ENCODE measurements at places on chromosomes 16 and 17.

DNA sequence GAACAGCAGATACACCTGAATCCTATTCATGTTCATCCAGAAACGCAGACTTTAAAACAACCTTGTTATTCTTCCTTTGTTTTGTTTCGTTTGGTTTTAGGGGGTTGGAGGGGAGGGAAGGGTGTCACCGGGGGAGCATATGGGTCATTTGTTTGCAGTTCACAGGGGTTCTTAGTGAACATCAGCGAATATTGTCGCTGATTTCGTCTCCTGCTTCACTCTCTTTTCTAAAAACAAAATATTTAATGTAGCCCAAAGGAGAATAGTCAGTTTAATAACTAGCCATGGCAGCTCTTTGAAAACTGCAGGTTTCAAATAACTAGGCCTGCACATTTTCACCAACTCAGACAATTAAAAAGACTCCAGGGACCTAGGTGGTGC is 37.6 kb downstream of the HLF start:
- no peak for DNase-seq

- no peak for DNase-seq
These were observed 7.0 kb upstream of the SLC39A11 start for GRCh38 chr17:73099511-73099910.

GRCh38 chr16:56370875-56371659 is 54.3 kb downstream of the AMFR start:
- no peak for DNase-seq

GRCh38 chr17:69213059-69213813 is 15.4 kb downstream of the ABCA10 start:
- no peak for DNase-seq

DNA sequence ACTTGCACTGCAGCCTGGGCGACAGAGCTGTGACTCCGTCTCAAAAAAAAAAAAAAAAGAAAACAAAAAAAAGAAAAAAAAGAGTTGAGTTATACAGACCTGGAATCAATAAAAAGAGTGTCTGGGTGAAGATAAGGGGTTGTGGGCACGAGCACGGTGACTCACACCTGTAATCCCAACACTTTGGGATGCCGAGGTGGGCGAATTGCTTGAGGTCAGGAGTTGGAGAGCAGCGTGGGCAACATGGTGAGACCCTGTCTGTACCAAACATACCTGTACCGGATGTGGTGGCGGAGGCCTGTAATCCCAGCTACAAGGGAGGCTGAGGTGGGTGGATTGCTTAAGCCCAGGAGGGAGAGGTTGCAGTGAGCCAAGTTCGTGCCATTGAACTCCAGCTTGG is 1.3 kb upstream of the TRAP1 start:
- no peak for DNase-seq

GRCh38 chr16:17784073-17784472 is 313.3 kb upstream of the XYLT1 start:
- no peak for DNase-seq

DNA sequence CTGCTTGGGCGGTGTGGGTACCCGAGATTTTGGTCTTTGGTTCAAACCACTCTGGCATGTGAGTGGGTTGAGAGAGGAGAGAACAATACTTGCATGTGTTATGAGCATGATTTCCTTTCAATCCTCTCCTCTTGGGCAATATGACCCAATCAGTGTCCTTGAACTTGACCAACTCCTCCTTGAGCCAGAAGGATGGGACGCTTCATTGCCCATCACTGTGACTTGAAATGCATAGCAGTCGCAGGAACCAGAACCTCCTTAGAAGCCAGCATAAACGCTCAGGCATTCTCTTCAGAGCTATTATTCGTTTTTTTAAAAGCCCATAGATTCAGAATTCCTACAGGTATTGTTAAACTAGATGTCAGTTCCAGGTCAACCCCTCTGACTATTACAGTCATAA is 367.4 kb downstream of the HAPSTR1 start:
- no peak for DNase-seq

DNA sequence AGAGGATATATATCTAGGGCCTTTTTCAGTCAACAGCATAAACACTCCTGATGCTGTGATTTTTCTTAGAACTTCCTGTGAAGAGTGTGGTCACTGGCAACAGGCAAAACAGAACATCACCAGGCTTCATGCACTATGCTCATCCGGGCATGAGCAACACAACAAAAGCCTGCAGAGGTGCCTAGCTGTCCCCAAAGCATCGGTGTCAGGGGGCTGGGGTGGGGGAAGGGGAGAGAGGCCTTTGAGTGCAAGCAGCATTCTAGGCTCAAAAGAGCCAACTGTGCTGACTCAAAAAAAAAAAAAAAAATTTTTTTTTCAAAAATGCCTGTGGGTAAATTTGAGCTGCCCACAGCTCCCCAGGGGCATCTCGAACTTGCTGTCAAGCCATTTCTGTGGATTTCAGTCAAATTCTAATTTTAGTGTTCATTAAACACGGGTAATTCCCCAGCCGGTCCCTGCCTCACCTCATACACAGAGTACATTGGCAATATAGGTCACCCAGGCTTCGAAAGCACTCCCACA is 194.6 kb upstream of the DYNLRB2 start:
- DNase-seq = no peak

DNA sequence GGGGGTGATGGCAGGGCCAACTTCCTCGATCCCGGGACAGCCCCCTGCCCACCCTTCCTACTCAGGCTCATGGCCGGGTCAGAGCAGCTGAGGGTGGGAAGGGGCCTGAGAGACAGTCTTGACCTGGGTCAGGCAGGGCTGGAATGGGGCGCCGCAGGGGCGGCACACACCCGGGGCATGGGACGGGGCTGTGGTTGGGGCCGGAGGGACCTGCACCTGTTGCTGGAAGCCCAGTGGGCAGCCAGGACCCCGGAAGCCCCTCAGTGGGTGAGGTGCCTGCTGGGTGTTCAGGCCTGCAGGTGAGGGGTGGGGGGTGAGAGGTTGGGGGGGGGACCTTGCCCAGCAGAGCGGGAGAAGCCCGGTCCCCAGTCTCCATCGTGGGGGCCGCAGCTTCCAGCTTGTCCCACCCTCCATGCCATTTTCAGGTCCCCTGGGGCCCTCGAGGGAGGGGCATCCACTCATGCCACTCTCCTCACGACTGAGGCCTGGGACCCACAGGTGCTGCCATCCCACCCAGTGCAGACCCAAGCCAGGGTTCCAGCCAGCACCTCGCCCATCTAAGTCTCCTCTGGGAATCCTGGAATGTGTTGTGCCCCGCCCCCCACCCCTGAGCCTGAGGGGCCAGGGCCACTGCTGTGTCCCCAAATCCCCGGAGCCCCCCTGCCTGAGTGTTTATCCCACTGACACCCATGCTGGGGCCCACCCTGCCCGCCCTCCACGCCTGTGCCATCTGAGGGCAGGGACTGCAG is 43.4 kb upstream of the ACSF3 start:
- no peak for DNase-seq

DNA sequence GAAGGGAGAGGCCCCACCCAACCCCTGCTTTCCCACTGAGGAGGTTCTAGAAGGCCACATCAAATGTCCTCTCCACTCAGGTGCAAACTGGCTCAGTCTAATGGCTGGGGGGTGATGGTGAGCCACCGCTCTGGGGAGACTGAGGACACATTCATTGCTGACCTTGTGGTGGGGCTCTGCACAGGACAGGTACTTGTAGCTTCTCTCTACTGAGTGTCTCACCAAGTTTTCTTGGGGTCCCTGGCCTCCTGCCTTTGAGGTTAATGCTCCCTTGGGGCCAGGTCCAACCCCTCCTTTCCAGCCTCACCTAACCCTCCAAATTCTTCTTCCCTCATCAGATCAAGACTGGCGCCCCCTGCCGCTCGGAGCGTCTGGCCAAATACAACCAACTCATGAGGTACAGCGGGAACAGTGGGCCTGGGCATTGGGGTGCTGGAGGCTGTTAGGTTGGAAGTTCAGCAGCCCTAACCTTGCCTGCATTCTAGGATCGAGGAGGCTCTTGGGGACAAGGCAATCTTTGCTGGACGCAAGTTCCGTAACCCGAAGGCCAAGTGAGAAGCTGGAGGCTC is 5.7 kb downstream of the ENO3 start:
- no peak for DNase-seq

- DNase-seq = no peak
These were observed 8.1 kb upstream of the EFCAB13 start for GRCh38 chr17:47315451-47316266.

DNA sequence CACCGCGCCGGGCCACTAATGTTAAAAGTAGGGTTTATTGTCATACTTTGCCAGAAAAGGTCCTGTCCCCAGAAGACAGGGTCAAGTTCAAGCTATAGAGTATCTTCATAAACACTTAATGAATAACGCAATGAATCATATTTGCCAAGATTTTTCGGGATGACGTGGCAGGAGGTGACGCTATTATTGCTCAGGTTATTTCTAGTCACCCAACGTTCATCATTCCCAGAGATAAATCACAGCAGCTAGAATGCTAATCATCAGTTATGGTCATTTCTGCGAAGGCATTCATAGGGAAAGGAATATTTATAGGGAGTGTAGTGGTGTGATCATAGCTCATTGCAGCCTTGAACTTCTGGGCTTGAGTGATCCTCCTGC is 2.0 kb downstream of the TMC5 start:
- DNase-seq = no peak

- no peak for DNase-seq
These were observed 123.7 kb downstream of the PITPNC1 start for GRCh38 chr17:67500677-67501300.

- DNase-seq = no peak
These were observed 26.7 kb upstream of the JPT2 start for GRCh38 chr16:1651094-1651973.

- no peak for DNase-seq
These were observed 320.1 kb downstream of the C16orf95 start for GRCh38 chr16:86997058-86997457.

DNA sequence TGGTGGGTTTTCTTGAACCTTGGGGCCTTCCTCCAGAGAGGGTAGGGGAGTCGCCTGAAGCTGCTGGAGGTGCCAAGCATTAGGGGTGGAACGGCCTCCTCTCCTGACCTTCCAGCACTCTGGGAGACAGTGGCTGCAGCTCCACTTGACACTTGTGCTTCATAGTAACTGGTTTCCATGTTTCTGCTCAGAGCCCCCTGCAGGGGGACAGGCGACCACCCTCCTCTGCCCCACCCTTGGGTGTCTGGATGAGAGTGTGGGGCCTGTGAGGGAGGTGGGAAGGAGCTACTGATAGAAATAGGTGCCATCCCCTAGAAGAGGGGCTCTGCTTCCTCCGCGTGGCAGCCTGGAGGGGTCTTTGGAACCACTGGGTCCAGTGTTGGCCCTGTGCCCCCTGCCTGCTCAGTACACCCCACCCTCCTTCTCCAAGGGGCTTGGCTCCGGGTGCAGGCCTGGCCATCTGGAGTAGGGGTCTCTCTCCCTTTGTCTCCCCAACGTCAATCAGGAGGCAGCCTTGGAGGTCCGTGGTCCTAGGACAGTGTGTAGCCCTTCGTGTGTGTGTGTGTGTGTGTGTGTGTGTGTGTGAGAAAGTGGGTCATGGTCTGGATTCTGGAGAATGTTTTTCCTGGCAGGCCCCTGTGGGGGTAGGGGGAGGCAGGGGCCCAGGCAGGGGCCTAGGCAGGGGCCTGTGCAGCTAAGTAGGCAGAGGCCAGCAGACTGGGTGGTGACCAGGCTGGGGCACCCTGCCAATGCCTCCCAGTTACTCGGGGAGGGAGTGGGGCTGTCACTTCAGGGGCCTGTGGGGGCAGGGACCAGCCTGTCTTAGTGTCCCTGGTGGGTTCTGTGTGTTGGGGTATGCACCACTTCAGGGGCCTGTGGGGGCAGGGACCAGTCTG is 4.9 kb downstream of the LASP1 start:
- no peak for DNase-seq

- no peak for DNase-seq
These were observed 3.1 kb upstream of the WDR90 start for GRCh38 chr16:645852-646678.

GRCh38 chr16:89697616-89698331 is 3.7 kb downstream of the SPATA2L start:
- DNase-seq = no peak

GRCh38 chr17:49494986-49495841 is at the start of gene NGFR:
Gene NGFR, plus strand, starts transcription at chr17:49495293. Its CDS starts 125 bp downstream, at chr17:49495418.
- no peak for DNase-seq

DNA sequence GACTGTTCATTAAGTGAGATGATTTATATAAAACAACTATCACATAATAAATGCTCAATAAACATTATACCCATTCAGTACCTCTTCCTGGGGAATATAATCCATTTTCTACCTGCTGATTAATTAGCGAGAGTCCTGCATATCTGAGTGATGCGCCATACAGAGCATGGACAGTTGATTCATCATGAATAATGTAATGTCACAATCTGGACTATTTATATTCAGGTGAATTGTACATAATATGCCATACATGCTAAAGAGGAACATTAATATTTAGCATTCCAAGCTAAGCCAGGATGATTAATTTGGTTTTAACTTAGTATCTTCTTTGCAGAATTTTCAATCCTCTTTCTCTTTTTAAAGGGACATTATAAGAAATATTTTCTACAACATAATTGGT is 362.0 kb upstream of the XYLT1 start:
- no peak for DNase-seq

- DNase-seq = no peak
These were observed 20.0 kb upstream of the SLC35G3 start for GRCh38 chr17:35214192-35214591.

DNA sequence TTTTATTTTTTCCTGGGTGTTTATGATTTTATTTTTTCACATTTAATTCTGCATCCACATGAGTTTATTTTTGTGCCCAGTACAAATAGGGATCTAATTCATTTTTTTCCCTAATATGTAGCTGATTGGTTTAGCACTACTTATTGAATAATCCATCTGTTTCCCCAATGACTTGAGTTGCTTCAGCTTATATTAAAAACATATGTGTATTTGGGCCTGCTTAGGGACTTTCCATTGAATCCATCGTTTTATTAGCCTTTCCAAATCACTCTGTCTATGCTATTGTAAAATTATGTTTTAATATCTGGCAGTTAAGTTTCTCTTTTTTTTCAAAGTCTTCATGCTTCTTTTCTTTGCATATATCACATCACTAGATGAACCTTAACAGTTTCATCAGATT is 42.2 kb downstream of the WWP2 start:
- DNase-seq = no peak

DNA sequence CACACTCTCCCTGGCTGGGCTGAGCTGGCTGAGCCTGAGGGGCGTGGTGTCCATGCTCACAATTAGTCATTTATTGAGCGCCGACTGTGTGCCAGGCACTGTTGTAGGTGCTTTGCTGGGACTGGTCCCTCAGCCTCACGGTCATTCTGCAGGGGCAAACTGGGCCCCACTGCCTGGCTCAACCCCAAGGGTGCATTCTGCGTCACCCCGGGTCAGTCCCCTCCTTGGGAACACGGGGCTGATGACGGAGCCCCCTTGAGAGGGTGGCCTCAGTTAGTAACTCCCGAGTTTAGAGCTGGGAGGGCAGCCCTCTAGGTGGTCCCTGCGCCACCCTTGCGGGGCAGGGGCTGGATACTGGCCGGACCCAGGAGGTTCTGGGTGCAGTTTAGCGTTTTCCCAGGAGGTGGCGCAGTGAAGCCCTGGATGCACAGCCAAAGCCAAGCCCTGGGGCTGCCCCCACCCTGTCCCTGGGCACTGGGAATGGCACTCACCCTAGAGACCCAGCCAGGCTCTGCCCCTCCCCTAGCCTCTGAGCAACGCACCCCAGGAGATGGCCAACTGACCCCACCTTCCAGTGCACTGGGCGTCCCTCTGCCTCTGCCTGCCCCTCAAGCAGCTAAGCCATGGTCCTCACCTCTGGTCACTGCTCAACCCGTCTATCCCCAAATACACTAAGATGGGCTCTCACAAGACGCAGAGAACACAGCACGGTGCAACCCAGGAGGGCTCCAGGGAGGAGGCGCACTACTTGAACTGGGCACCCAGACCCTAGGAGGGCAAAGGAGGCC is 243.2 kb upstream of the GSE1 start:
- no peak for DNase-seq
